Foreskin keratinocyte (primary cell): ENCODE measurements at places on chromosomes 4 and X. TPM values are rescaled to one million over a fixed set of nuclear protein-coding genes. Genes with fewer than 3 reads are reported as not detected.

Gene PRAF2
- total RNA-seq: 11.6 and 11.9 TPM in 2 replicates

Gene KLF8
- total RNA-seq: 4.7 and 5.7 TPM in 2 replicates

Gene BRS3
- total RNA-seq: not detected in 2 replicates

Gene GABRQ
- 0.03 and 0.04 TPM in 2 replicates for total RNA-seq

Gene EDA
- 1.1 and 1.4 TPM in 2 replicates for total RNA-seq

Gene LNX1
- 0.25 and 0.34 TPM in 2 replicates for total RNA-seq

Gene PLAC8
- 1.6 and 1.8 TPM in 2 replicates for total RNA-seq

Gene GUCY2F
- total RNA-seq: not detected in 2 replicates
